Spleen (tissue), 13 donors: ENCODE measurements at places on chromosomes 2 and 18. TPM values are rescaled to one million over a fixed set of nuclear protein-coding genes. Genes with fewer than 3 reads are reported as not detected.
A peak's percentile ranks its signal among the peaks of the same experiment; 100 is the strongest.

DNA sequence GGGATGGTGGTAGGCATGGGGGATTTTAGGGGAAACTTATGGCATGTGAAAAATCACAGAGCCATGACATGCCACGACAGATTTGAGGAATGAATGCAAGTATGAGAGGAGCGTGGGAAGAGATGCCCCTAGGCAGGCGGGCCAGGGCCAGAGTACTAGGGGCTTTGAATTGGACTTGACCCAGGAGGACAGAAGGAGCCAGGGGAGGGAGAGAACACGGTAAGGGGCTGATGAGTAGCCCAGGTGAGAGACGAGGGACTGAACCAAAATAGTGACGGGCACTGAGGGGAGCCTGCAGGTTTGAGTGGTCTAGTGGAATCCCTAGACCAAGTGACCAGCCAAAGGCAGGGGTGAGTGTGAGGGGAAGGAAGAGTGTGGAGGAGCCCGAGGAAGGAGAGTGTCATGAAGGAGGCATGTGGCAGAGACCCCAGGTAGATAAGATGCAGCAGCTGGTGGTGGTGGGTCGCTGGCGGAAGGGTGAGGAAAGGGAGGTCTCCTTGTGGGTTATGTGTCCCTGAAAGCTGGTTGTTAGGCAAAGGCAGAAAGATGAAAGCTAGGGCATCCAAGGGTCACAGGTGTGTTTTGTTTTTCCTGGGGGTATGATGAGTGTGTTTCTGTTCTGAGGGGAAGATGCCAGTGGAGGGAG, 48.7 kb downstream of the ZBTB7C start:
- H3K36me3 ChIP-seq: no peaks in the 10 kb centered on the region
- DNase-seq: no peak
- no peak overlapping the region for H3K27ac ChIP-seq

DNA sequence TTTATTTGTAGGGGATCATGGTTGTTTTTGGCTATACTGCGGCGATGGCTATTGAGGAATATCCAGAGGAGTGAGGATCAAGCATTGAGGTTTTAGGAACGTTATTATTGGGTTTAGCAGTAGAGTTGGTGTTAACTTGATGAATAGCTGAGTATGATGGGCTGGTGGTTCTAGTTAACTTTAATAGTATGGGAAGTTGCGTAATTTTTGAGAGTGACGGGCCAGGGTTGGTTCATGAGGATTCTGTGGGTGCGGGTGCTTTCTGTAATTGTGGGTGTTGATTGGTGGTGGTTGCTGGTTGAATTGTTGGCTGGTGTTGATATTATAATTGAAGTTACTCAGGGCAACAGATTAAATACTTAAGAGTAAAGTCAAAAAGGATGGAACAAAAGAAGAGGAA, 6.0 kb upstream of the RAB6D start:
- H3K4me3 ChIP-seq: no peak overlapping the region
- no peak overlapping the region for H3K27ac ChIP-seq
- no peaks in the 10 kb centered on the region for H3K4me1 ChIP-seq
- no peak for DNase-seq
- no peaks in the 10 kb centered on the region for H3K36me3 ChIP-seq

DNA sequence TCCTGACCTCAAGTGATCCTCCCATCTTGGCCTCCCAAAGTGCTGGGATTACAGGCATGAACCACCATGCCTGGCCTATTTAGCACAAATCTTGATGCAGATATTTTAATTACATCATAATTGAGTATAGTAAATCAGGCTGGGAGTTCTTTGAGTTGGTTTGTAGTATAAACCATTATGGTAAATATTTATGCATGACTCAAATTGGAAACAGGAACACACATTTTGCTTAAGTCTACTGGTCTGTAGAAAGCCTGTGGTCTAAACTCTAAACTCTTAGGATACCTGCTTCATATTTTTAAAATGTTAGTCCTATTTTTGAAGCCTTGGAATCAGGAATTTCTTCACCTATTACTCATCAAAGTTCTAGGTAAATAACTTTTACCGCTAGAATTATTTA, 16.8 kb downstream of the ASXL3 start:
- H3K27me3 ChIP-seq: no peaks in the 10 kb centered on the region
- no peak for DNase-seq
- H3K4me1 ChIP-seq: no peaks in the 10 kb centered on the region
- H3K27ac ChIP-seq: no peak overlapping the region

DNA sequence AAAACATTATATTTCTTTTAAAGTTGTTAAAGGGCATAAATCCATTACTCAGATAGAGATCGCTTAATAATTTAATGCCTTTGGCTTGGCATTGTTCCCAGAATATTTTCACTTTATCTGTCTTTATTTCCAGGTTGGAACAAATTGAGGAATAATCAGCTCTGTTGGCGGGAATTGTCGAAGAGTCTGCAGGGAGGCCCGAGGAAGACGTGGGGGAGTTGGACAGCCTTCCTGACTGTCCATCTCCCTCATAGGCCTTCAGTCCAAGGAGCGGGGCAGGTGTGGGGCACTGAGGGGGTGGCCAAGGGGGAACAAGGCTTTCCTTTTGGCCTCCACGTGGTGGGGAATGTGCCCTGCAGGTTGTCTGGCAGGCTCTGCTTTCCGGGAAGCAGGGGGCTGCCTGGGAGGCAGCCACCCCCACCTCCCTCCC, 179.6 kb downstream of the ZBTB7C start:
- peak overlapping the region; percentile 60 for H3K27ac ChIP-seq
- no peaks in the 10 kb centered on the region for H3K36me3 ChIP-seq
- H3K27me3 ChIP-seq: no peaks in the 10 kb centered on the region
- peaks cover 70% of the 10 kb centered on the region for H3K4me1 ChIP-seq
- no peak overlapping the region for H3K4me3 ChIP-seq

- no peak overlapping the region for H3K27ac ChIP-seq
- no peaks in the 10 kb centered on the region for H3K36me3 ChIP-seq
- H3K27me3 ChIP-seq: no peaks in the 10 kb centered on the region
- DNase-seq: no peak
- no peak overlapping the region for H3K4me3 ChIP-seq
- H3K4me1 ChIP-seq: peaks cover 3% of the 10 kb centered on the region
These were observed 173.0 kb downstream of the SP3 start for GRCh38 chr2:173792166-173792565.

DNA sequence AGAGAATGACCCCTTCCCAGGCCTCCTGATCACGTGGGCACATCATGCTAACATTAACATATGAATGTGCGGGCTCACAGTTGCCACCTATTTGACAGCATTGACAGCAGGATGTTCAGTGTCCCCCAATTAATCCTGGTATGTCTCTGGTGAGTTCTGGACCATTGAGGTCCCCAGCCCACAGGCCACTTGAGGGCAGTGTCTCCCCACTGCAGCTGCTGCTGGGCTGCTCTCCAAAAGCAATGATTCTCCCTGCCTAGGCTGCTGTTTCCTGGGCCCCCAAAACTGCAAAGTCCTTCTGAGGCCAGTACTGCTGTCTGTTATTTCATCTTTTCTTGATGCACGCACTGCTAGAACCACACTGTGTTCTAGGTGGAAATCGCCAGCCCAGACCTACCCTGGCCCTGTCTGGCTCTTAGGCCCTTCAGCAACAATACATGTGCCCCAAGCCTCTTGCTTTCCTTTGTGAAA, 52.7 kb upstream of the MAPK4 start:
- DNase-seq: no peak
- no peaks in the 10 kb centered on the region for H3K4me1 ChIP-seq
- H3K4me3 ChIP-seq: no peak overlapping the region
- H3K27ac ChIP-seq: no peak overlapping the region

GRCh38 chr18:30343090-30343489, 699.5 kb downstream of the DSC3 start:
- H3K27me3 ChIP-seq: no peaks in the 10 kb centered on the region
- no peak overlapping the region for H3K4me3 ChIP-seq
- no peak for DNase-seq
- H3K4me1 ChIP-seq: no peaks in the 10 kb centered on the region

The IL1RN gene
- 5.9 TPM for polyA plus RNA-seq

The STPG4 gene
- not detected for polyA plus RNA-seq

The KIAA2012 gene
- polyA plus RNA-seq: not detected

The ALPI gene
- not detected for polyA plus RNA-seq

The OR6B2 gene
- not detected for polyA plus RNA-seq

The TUBA4B gene
- not detected for polyA plus RNA-seq

The FKBP7 gene
- 3.1 TPM for polyA plus RNA-seq

The GRHL1 gene
- polyA plus RNA-seq: 0.53 TPM
